ENCODE measurements at places on chromosomes 7 and 10.
A peak's percentile ranks its signal among the peaks of the same experiment; 100 is the strongest.

DNA sequence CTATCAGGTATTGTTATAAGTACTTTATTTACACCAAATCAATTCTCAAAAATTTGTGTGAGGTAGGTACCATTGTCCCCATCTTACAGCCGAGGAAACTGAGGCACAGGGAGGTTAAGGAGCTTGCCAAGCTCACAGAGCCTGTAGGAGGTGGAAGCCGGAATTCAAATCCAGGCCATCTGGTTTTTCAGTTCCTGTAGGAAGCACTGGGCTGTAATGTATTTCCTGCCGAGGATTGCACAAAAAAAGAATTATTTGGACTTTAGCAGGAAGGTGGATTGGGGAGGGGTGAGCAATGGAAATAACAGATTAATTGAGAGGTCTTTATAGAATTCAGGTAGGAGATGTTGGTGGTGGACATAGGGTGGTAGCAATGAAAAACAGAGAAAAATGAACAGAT is 315.3 kb upstream of the AUTS2 start:
- H3K27me3 ChIP-seq, result no peaks in the 10 kb centered on the region
- no peak for DNase-seq
- H3K4me3 ChIP-seq, result no peak overlapping the region
- H3K4me1 ChIP-seq, result no peaks in the 10 kb centered on the region

DNA sequence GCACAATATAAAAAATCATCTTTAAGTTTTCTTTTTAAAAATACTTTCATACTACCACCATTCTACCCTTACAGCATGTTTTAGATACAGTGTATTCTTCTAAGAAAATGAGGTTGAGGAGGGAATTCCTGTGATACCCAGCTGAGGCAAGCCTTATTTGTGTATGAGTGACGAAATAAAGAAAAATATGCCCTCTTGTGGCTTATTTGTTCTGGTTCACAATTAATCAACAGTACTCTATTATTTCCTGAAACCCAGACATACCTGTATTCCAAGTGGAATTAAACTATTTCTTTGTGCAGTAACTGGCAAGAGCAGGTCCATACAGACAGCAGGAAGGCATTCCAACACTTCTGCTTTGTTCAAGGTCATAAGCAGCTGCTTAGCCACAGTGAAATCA is 4.5 kb upstream of the SEMA3D start:
- peak; percentile 4 for DNase-seq
- no peak overlapping the region for H3K27ac ChIP-seq
- no peak overlapping the region for H3K4me3 ChIP-seq
- H3K36me3 ChIP-seq, result no peaks in the 10 kb centered on the region

DNA sequence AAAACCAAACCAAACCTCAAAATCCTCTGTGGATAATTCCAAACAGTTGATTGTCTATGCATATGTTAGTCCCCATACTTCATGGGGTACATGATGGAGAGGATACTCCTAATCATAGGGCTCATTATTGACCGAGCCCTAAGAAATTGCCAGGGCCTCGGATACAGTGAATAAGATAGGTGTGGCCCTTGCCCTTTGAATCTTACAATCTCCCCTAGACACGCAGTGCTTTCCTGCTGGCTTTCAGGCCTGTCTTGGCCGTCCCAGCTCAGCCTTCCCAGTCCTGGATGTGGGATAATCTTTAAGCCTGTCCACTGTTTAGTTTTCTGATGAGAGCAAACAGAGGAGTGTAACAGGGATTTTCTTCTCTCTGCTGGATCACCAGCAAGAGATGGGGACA is 161.8 kb downstream of the TMEM178B start:
- no peak for DNase-seq
- H3K27ac ChIP-seq, result no peak overlapping the region
- no peaks in the 10 kb centered on the region for H3K27me3 ChIP-seq
- H3K4me1 ChIP-seq, result no peaks in the 10 kb centered on the region
- no peaks in the 10 kb centered on the region for H3K36me3 ChIP-seq
- H3K4me3 ChIP-seq, result no peak overlapping the region

GRCh38 chr7:44292876-44293560 is 32.4 kb downstream of the CAMK2B start:
- no peak for DNase-seq
- no peak overlapping the region for H3K27ac ChIP-seq
- no peaks in the 10 kb centered on the region for H3K27me3 ChIP-seq
- H3K4me3 ChIP-seq, result no peak overlapping the region

DNA sequence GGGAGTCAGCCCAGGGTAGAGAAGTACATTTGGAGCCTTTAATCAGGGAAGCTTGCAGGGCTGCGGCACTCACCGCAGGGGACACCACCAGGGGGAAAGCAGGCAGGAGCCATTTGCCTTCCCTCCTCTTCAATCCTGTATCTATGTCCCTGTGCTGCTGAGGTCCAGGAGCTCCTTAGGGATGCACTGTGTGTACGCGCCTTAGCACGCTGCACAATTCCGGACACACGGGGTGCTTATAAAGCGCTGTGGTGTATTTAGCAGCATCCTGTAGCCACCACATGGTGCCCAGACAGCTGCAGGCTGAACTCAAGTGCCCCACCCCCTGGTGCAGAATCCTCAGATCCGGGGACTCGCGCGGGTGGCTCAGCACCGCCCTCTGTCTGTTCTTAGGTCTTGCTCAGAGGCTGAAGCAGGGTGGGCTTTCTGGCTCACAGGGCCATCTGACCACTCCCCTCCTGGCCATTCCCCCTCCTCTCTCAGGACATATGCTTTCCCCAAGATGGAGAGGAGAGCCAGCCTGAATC is 421.4 kb downstream of the SDK1 start:
- no peak overlapping the region for H3K4me3 ChIP-seq
- DNase-seq, result peak; percentile 53
- no peaks in the 10 kb centered on the region for H3K36me3 ChIP-seq
- H3K27me3 ChIP-seq, result peaks cover 7% of the 10 kb centered on the region
